ENCODE measurements at places on chromosomes 5 and 9. TPM values are rescaled to one million over a fixed set of nuclear protein-coding genes. Genes with fewer than 3 reads are reported as not detected.

DNA sequence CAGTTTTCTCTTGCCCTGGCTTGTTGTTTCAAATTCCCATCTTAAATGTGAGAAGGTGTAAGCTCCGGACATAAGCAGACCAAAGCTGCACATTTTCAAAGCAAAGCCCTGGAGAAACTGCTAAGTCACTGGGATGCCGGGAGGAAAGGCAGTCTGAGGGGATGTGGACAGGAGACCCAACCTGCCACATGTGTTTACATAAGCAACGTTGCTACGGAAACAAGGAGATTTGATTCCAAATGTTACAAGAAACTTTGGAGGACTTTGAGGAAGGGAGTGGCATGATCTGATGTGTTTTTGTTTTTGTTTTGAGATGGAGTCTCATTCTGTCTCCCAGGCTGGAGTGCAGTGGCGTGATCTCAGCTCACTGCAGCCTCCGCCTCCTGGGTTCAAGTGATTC is 25.7 kb upstream of the INSYN2B start:
- DNase-seq = no peak

DNA sequence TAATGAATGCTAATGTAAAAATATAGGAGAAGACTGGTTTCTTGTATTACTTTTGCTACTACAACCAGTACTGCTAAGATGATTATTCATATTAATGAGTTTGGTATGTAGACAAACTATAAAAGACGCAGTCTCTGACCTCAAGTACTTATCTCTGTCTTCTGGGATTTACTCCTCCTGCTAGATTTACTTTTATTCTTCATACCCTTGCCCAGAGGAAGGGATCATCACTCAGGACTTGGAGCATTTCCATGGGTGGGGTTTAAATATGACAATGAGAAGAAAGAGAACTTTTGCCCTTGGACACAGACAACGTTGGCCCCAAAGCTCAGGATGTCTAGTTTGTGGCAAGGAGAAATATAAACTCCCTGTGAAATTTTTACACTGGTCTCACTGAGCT is 126.1 kb downstream of the BNC2 start:
- DNase-seq = no peak

GRCh38 chr5:41524174-41524573 is 13.8 kb upstream of the PLCXD3 start:
- no peak for DNase-seq

- no peak for DNase-seq
Observed at GRCh38 chr5:175290379-175290778, 153.6 kb downstream of the DRD1 start.

GRCh38 chr9:88064554-88064953 is 73.7 kb downstream of the SPATA31C2 start:
- no peak for DNase-seq

- no peak for DNase-seq
Observed at GRCh38 chr5:101535626-101536025, 632.5 kb upstream of the ST8SIA4 start.

GRCh38 chr9:125634040-125634717 is 72.8 kb downstream of the MAPKAP1 start:
- DNase-seq = no peak

DNA sequence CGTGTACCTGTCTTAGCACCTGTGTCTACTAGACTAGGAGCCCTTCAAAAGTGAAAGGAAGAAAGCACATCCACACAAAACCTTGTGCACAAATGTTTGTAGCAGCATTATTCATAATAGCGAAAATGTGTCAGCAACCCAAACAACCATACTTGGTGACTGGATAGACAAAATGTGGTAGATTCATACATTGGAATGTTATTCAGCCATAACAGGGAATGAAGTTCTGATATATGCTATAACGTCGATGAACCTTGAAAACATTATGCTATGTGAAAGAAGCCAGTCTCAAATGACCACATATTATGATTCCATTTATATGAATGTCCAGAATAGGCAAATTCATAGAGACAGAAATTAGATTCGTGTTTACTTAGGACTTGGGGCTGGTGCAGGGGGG is 57.8 kb upstream of the LARP1 start:
- no peak for DNase-seq

DNA sequence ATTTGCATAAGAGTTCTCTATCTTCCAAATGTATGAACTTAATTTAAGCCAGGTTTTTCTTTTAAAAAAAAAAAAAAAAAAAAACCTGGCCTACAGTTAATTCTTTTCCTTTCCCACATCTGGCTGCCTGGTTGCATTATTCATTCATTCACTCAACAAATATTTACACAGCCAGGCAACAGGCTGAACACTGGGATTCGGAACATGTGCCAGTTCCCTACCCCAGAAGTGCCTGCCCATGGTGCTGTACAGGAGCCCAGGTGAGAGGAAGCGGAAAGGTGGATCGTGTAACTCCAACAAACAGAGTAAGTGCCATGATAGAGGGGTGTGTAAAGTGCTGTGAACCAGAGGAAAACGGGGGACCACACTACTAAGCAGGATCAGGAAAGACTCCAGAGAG is 93.6 kb downstream of the CDK5RAP2 start:
- no peak for DNase-seq

- no peak for DNase-seq
Observed at GRCh38 chr5:137379555-137380286, 119.4 kb downstream of the SPOCK1 start.

The DRD1 gene
- not detected for total RNA-seq

The ZNF608 gene
- 20.4 TPM for total RNA-seq

The RGS7BP gene
- total RNA-seq = 1.1 TPM

The STKLD1 gene
- not detected for total RNA-seq

The PGM5 gene
- 670 TPM for total RNA-seq

The CCDC69 gene
- 199 TPM for total RNA-seq

The SVEP1 gene
- total RNA-seq = 61.2 TPM

The CEL gene
- total RNA-seq = not detected

The PCDHGA3 gene
- 2.5 TPM for total RNA-seq

The PRDM9 gene
- not detected for total RNA-seq

The TXNDC8 gene
- total RNA-seq = not detected

Data from sigmoid colon (tissue), 7 donors.